Cortex of kidney (tissue), 1 donor: ENCODE measurements at places on chromosomes 6 and 20.

- no peak for DNase-seq
Observed at GRCh38 chr6:47064274-47064673, 22.1 kb upstream of the ADGRF1 start.

- no peak for DNase-seq
Observed at GRCh38 chr6:167828325-167828956, 1.7 kb downstream of the AFDN start.

DNA sequence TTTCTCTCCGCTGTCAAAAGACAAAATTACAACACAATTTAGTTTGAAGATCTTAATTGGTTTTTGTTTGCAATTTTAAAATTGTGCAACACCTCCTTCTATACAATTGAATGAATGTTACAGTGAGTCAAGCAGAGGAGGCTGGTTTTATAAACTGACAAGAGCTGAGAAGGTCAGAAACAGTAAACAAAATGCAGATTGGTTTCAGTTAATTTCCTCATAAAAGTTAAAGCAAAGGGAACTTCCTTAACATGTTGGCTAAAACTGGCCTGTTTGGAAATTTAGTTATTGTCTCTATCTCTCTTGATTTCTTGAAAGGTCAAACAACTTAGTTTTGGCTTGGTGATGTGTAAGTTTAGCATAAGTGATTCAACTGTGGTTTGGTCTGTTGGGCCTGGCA, 22.2 kb downstream of the KHDC1L start:
- no peak for DNase-seq

DNA sequence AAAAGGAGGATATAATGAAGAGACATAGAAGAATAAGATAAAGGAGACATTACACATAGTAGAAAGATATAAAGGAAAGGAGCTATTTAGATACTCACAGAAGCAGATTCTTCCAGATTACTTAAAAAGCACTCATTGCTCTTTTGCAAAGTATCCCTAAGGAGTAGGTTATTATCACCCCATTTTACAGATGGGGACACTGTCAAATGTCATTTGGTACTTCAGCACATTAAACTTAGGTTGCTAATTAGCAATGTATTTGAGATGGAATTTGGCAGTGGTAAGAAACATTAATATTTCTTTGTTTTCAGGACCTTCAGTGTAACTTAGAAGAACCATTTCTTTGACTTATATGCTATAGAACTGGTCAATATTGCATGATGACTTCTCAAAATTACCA, 11.9 kb upstream of the HIVEP1 start:
- DNase-seq, result no peak

DNA sequence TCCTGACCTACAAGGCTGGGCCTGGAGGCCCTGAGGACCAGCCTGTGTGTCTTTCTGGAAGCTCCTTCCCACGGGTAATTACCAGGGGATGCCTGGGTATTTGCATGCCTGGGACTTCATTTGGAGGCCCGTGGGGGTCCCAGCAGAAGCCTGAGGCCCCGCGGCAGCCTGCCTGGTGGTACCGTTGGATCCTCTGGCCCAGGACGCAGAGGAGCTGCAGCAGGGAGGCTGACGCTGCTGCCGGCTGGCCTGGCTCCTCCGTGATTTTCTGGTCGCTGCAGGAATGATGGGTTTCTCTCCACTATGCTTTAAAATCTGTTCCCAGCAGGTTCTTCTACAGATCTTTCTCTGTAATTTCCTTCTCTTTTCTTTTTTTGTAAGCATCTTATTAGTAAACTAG, 6.5 kb downstream of the CABLES2 start:
- no peak for DNase-seq

DNA sequence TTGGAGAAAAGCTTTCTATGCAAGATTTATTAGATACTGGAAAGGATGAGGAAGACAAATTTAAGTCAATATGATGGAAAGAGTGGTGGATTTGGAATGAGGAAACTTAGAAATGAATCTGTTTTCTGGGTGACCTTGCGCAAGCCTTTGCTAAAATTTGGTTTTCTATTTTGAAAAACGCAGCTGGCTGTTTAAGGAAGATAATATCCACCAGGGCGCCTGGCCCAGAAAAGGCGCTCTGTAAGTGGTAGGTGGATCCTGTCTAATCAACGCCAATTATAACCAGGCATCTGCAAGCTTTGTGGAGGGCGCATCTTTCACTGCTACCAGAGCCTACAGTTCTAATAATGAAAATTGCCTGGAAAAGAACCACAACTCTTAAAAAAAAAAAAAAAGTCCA, 398 bp upstream of the SPATS1 start:
- no peak for DNase-seq

GRCh38 chr20:48180024-48180423, 394.7 kb upstream of the SULF2 start:
- no peak for DNase-seq

DNA sequence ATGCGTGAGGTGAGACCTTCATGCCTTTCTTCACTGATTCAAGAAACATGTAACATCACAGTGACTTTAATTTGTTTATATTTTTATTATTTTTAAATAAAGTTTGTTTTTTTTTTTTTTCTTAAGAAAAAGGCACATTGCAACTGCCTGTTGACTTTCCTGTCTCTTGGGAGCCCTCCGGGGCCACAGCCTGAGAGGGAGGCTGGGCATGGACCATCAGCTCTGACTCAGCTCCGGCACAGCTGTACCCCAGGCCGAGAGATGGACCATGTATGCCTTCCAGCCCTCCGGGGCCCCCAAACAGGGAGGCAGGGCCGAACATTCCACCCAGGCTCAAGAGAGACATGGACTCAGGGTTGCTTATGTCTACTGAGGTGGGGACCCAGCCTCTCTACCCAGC, 99.9 kb downstream of the NFATC2 start:
- DNase-seq, result no peak
